ENCODE measurements at places on chromosomes 16 and 17.

DNA sequence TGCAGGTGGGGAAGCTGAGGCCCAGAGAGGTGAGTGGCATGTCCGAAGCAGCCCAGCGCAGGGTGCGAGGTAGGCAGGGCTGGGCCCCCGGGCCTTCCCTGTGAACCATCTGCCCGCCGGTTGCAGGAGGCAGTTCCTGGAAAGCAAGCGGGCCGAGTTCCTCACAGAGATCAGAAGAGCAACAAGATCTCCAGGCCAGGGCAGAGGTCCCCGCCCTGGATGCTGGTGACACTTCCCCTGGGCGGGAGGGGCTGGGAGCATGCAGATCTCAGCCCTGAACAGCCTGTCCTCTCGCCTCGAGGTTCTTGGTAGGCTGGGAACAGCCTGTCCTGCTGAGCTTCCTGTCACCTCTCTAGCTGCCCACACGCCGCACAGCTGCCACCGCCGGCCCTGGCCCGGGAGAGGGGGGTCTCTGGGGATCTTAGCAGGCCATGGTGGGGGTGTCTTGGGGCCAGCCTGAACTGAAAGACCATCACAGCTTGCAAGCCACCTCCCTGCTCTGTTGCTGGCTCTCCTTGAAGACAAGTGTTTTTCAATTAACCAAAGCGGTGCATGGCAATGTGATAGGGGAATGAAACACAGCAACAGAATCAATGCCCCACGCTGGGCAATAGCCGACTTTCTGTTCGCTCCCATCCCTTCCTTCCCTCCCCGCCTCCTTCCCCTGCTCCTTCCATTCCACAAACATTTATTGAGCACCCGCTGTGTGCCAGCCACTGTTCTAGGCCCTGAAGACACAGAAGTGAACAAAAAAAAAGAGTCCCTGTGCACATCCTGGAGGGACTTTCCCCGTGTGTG is 31.7 kb downstream of the SOCS1 start:
- DNase-seq = no peak

DNA sequence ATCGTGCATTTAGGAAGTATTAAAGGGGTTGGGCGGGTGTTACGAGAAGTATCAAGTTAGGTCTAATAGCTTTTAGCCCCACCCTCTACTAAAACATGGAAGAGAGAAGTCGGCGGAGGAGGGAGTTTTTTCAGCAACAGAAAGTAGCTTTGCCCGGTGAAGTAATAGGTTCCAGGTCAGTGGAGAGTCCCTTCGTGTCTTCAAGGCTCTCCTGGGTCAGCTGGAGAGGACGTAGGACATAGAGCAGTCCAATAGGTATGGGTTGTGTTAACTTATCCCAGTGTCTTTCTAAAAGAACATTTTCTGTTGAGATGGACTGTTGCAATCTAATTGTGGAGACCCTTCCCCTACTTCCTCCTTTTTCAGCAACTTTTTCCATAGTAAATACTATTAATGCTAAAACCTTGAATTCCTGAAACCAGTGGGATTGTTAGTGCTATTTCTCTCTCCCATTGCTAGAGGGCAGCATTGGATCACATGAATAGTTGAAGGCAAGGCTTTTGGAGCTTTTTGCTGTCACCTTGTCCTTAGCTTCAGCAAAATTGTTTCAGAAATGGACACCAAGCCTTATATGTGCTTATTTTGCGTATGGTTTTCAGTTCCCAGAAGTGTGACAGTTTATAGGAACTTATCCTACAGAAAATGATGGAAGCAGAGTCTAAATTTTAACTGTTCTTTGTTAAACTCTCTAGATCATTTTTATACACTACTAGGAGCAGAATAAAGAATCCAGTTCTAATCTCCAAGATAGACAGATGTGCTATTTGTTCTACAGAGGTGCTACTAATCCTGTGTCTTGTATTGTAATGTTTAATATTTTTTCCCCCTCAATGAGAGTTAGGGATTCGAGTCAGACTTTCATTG is 38.4 kb downstream of the UTP18 start:
- DNase-seq = peak; percentile 65

GRCh38 chr16:83925095-83925905 is 26.4 kb downstream of the MLYCD start:
- DNase-seq = no peak

DNA sequence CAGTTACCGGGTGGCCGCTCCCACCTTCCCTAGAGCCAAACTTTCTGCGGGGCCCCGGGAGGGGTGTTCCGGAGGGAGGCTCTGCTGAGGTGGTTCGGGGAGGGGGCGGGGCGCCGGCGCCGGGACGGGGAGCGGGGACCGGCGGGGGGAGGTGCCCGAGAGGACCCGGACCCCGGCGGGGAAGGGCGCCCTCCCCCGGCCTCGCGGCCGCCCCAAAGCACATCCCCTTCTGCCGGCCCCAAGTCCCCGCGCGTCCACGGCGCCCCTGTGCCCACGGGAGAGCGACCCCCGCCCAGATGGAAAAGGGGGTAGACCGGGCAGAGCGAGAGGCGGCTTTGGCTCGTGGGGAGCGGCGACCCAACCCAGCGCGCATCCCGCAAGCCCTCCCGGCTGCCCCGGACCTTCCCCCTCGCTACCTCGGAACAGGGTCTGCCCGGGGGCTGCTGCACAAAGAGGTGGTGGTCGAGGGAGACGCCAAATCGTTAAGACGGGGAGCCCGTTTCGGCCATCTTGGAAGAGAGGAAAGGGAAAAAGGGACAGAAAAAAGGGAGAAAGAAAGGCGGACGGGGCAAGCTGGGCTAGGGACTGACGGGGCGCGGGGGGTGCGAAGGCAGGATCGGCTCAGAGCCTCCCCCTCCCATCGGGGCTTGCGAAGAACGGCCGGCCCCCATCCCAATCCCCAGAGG is 530 bp downstream of the PCGF2 start:
- peak; percentile 41 for DNase-seq

DNA sequence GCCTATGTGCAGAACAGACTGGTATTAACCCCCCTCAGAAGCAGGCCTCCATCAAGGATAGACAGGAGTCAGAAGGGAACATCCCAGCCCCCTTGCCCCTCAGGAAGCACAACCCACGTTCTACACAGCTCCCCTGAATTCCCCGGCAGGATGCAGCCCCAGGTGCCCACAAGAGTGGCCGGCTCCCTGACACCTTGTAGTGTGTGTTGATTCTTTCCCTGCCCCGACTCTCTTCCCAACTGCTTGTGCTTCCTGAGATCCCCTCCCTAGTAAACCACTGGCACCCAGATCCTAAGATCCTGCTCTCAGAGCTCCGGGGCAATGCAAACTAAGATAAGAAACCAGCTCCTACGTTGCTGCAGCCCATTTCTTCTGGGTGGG is 34.8 kb upstream of the LITAF start:
- no peak for DNase-seq

- DNase-seq = no peak
Observed at GRCh38 chr16:8614435-8615029, 7.0 kb upstream of the METTL22 start.

DNA sequence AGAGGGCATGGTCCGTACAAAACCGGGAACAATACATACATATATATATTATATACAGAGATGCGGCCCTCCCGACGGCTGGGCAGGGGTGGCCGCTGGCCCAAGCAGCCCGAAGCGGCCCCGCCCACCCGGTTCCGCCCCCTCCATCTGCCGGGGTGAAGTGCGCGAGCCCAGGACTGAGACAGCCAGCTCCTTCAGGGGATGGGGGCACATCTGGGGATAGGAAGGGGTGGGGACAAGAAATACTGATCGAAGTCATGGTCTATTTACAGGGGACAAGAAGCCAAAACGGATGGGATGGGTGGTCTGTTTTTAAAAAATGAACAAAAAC is 3.8 kb upstream of the SAMD14 start:
- no peak for DNase-seq

- DNase-seq = no peak
Observed at GRCh38 chr16:64074706-64075105, 1047.2 kb downstream of the CDH11 start.

GRCh38 chr17:44940768-44941167 is 6.8 kb downstream of the KIF18B start:
- DNase-seq = no peak

DNA sequence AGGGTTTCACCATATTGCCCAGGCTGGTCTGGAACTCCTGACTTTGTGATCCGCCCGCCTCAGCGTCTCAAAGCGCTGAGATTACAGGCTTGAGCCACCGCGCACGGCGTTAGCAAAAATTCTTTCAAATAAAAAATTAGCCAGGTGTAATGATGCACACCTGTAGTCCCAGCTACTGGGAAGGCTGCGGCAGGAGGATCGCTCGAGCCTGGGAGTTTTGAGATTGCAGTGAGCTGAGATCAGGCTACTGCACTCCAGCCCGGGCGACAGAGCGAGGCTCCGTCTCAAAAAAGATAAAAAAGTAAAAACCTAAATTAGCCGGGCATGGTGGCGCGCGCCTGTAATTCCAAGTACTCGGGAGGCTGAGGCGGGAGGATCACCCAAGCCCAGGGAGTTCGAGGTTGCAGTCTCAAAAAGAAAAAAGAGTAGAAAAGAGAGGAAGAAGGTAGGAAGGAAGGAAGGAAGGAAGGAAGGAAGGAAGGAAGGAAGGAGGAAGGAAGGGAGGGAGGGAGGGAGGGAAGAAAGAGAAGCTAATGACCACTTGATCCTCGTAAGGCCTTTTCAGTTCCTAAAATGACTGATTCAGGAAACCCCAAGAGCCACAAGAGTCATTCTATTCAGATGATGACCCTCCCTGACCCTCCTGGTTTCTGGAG is 59.2 kb downstream of the SRL start:
- no peak for DNase-seq

- DNase-seq = no peak
Observed at GRCh38 chr17:38897671-38898290, 27.6 kb upstream of the LASP1NB start.

DNA sequence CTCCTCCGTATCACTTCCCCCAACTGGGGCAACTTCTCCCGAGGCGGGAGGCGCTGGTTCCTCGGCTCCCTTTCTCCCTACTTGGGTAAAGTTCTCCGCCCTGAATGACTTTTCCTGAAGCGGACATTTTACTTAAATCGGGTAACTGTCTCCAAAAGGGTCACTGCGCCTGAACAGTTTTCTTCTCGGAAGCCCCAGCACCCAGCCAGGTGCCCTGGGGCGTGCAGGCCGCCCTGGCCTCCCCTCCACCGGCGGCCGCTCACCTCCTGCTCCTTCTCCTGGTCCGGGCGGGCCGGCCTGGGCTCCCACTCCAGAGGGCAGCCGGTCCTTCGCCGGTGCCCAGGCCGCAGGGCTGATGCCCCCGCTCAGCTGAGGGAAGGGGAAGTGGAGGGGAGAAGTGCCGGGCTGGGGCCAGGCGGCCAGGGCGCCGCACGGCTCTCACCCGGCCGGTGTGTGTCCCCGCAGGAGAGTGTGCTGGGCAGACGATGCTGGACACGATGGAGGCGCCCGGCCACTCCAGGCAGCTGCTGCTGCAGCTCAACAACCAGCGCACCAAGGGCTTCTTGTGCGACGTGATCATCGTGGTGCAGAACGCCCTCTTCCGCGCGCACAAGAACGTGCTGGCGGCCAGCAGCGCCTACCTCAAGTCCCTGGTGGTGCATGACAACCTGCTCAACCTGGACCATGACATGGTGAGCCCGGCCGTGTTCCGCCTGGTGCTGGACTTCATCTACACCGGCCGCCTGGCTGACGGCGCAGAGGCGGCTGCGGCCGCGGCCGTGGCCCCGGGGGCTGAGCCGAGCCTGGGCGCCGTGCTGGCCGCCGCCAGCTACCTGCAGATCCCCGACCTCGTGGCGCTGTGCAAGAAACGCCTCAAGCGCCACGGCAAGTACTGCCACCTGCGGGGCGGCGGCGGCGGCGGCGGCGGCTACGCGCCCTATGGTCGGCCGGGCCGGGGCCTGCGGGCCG is 1.6 kb downstream of the HIC1 start:
- DNase-seq = peak; percentile 72

DNA sequence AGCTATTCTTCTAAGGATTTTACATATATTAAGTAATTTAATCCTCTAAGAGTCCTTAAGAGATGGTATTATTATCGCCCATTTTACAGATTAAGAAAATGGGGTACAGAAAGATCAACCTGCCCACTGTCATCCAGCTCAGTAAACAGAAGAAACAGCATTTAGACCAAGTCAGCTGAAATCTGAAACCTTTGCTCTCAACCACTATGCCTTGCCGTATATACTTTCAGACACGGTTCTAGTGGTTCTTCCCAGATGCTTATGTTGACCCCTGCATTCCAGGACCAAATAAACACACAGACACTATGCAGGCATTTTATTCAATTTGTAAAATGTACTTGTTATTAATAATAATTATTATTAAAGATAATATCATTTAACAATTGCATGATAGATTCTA is 854.8 kb downstream of the KCNJ2 start:
- DNase-seq = no peak

- DNase-seq = no peak
Observed at GRCh38 chr17:834136-834535, 52.0 kb downstream of the MRM3 start.

- no peak for DNase-seq
Observed at GRCh38 chr17:34996422-34997285, 16.3 kb downstream of the LIG3 start.

DNA sequence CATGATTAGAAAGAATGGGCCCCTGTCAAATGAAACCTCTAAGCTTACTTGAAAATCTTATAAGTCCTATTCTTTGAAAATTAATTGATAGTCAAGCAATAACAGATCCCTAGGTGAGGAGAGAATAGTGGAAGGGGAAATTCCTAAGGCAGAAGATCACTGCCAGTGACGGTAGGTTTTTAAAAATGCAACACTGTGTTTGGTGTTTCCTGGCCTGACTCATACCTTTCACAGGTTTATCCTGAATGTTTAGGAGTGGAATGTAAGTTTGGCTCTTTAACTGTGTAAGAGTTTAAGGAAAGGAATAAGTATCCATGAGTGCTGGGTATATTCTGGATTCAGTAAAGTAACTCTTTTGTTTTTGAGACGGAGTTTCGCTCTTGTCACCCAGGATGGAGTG is 23.8 kb downstream of the HAPSTR1 start:
- no peak for DNase-seq

DNA sequence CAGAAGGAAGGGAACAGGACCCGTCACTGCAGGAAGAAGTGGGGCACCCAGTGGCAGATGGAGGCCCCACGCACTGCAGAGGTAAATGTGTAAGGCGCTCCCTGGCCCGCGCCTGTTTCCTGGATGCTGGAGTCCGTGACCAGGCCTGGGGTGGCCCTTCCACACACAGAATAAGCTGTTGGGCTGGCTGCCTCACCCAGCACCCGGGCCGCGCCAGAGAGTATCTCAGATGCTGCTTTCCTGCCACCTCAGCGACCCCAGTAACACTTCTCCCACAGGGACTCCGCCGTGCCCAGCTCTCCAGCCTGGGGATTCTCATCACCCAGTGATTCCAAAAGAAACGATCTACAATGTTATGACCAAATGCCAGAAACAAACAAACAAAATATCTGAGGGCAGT is 1993.1 kb downstream of the TP53TG3F start:
- no peak for DNase-seq

All from cardiac fibroblast (primary cell).